ENCODE measurements at places on chromosomes 7 and 10. TPM values are rescaled to one million over a fixed set of nuclear protein-coding genes. Genes with fewer than 3 reads are reported as not detected.

Gene MMD2
- not detected for polyA plus RNA-seq

Gene OR2A1
- polyA plus RNA-seq = not detected

Gene TUBAL3
- polyA plus RNA-seq = not detected

Gene CEP55
- polyA plus RNA-seq = 0.53 TPM

Measured in IgD-negative memory B cell (primary cell).